GM19239 (cell line): ENCODE measurements at places on chromosomes 4 and X.

DNA sequence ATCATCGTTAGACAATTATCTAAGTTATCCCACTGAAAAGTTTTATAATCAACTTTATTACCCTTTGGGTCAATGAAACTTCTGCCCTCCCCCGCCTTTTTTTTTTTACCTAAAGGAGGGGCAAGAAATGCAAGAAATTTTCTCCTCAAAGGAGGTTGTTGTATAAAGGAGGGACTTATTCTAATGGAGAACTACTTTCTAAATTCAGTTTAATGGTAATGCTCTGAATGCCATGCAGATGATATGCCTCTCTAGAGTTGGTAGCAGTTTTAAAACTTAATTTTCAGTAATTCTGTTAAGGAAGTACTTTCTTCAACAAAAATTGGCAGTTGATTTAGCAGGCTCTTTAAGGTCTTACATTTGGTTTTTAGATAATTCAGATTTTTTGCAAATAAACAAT lies 23.3 kb downstream of the PDLIM5 start:
- no peak for DNase-seq

GRCh38 chrX:24668111-24668510 lies 21.0 kb upstream of the PCYT1B start:
- no peak for DNase-seq

- DNase-seq = no peak
Measured at GRCh38 chrX:13747836-13748235, 13.3 kb downstream of the OFD1 start.

DNA sequence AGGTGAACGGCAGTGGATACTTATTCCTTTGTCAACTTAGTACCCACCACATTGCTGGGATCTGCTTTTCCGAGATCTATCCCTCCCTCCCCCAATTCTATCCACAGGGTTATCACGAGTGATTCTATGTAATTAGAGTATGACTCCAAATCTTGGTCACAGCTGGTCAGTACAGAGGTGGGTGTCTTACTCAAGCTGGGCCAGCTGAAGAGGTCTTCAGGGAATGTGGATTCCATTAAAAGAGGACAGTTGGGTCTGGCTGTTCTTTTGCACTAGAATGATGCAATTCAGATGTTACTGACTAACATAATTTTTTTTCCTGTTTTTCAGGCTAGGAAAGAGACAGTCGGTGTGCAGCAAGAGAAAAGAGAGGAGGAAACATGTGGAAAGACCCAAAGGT lies 92.3 kb downstream of the HS3ST1 start:
- DNase-seq = no peak

DNA sequence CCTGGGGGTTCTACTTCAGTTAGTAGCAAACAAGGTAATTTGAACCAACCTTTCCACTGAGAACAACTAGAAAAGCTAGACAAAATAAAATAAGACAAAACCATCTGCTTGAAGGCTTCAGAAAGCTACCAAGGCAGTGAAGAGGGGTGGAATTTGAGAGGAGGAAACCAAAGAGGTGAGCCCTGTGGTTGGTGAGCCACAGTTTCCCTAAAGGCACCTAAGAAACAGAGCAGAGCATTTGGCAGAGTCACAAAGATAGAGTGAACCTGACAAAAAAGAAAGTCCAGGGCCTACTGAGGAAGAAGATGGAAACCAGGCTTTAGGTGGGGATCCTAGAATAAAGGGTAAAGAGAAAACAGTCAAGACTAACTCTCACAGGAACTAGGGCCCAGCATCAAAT lies 44.3 kb downstream of the CHST7 start:
- no peak for DNase-seq

GRCh38 chrX:21674430-21675186 lies 16.5 kb upstream of the KLHL34 start:
- DNase-seq = no peak

DNA sequence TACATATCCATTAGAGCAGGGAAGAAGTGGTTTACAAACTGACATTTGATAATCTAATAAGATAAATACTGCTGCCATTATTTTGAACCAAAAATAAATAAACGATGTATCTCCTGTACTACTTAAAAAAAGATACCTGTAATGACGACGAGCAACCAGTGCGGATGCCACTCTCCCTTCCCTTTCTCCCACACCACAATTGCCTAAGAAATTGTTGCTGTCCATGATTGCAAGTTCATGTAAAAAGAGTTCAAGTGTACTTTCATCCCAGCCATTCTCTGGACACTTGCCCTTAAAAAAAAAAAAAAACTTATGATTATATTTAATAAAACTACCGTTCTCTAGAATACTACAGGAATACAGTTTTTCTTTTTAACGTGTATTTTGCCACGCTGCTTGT lies 1.4 kb downstream of the SEPSECS start:
- DNase-seq = no peak

DNA sequence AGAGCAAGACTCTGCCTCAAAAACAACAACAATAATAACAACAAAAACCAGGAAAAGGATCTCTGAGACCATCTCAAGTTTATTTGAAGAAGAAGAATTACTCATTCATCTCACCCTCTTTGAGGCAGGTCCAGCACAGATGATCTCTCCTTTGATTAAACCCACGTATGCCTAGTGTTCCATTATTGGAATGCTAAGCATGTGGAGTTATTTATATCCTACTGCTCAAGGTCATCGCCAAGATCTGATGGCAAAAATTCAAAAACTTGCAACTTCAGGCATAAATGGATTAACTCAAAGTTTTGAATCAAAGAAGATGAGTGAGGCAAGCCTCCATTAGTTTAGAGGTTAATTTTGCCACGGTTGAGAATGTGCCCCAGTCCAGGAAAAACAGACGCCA lies 184.2 kb downstream of the DHRSX start:
- DNase-seq = no peak

GRCh38 chrX:45295259-45295986 lies 94.7 kb upstream of the DIPK2B start:
- no peak for DNase-seq

- peak; percentile 96 for DNase-seq
Measured at GRCh38 chr4:1026115-1026514, 14.7 kb downstream of the FGFRL1 start.

DNA sequence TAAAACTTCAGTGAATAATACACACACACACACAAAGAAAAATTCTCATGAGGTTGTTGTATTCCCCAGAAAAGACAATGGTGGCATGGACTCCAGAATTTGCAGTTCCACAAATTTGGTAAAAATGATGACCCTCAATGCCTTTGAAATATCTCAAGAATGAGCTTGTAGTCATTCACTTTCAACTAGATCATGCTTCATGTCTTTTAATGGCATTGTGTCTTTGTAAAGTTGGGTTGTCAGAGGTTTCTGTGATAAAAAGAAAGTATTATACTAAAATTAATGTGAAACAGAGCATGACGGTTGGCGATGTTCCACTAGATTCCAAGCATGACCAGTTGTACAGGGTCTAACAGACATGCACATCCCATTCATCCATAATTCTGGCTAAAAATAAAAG lies 685.0 kb upstream of the FRG1 start:
- no peak for DNase-seq

DNA sequence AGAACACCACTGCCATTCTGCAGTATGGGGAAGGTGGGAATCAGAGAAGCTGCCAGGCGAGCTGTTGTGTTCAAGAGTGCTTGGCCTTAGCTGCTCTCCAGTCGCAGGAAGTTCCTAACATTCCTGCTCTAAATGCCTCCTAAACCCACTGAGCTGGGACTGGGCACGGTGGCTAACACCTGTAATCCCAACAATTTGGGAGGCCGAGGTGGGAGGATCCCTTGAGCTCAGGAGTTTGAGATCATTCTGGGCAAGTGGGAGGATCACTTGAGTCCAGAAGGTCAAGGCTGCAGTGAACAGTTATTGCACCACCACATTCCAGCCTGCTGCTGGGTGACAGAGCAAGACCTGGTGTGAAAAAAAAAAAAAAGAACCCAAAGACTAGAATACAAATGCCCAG lies 690.3 kb upstream of the FAM241A start:
- DNase-seq = no peak

GRCh38 chr4:145770124-145770523 lies 90.2 kb downstream of the C4orf51 start:
- DNase-seq = no peak

- no peak for DNase-seq
Measured at GRCh38 chr4:112316360-112316759, 19.2 kb downstream of the ALPK1 start.

DNA sequence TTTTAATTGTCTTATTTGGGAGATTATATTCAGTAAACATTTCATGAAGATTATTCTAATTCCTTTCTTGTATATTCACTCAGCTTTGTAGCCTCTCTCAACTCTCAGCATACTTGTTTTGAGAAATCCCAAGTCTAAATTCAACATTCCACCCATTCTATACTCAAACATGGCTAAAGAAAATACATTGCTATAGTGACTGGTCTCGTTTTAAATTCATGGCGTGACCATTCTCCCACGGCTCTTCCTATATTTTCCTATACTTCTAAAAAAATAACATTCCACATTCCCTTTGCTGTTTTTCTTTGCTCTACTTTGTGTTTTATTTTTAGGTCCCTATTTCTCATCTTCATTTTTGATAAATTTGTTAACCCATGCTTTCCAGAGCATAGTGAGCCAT lies 49.2 kb upstream of the UGT2A1 start:
- no peak for DNase-seq

DNA sequence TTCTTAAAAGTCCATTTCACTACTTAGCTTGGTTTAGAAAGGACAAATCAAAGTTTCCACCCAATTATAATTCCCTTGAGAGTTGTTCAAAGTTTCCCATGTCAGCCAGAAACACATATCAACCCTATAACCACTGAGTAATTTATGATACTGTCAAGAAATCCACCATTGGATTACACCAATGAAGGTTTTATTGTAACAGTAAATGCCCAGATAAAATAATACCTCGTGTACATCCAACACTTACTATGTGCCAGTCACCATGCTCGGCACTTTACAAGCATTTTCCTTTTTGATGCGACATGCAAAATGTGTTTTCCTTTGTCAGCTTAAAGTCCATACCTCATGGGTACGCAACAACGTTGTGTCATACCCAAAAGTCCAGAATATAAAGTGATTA lies 64.0 kb downstream of the MID1 start:
- DNase-seq = no peak

GRCh38 chrX:116292183-116292582 lies 121.6 kb downstream of the AGTR2 start:
- DNase-seq = no peak

- DNase-seq = no peak
Measured at GRCh38 chr4:45668128-45668527, 455.7 kb downstream of the GABRG1 start.

- DNase-seq = no peak
Measured at GRCh38 chrX:129754056-129755024, 15.6 kb downstream of the XPNPEP2 start.

GRCh38 chrX:38664285-38664684 lies 102.9 kb downstream of the TSPAN7 start:
- DNase-seq = no peak

GRCh38 chr4:16027114-16027513 lies 56.7 kb downstream of the PROM1 start:
- DNase-seq = no peak

- no peak for DNase-seq
Measured at GRCh38 chr4:122244764-122245163, 92.6 kb downstream of the BLTP1 start.

GRCh38 chr4:124459196-124459940 lies 253.2 kb downstream of the ANKRD50 start:
- DNase-seq = no peak

DNA sequence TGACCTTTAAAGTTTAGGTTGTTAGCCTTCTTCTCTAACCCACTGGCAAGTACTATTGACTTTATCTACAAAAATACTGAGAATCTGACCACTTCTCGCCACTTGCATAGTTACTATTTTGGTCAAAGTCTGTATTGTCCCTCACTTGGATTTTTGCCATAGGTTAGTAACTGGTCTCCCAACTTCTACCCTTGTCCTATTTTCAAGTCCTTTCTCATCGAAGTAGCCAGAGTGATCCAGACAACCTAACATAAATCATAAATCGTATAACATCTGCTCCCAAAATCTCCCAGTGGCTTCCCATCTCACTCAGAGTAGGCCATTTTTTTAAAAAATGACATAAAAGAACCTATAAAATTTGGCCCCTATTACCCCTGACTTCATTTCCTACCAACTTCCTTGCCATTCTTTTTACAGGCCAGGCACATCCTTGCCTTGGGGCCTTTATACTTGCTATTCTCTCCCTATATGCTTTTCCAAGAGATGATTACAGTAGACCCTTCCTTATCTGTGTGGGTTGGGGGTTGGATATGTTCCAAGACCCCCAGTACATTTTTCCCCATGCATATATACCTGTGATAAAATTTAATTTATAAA lies 29.0 kb downstream of the WDFY3 start:
- DNase-seq = no peak

GRCh38 chr4:3783693-3784306 lies 17.6 kb downstream of the ADRA2C start:
- no peak for DNase-seq

- DNase-seq = peak; percentile 1
Measured at GRCh38 chrX:86148024-86148511, at the start of gene DACH2. Gene DACH2 (plus strand): TSS chrX:86148451.

DNA sequence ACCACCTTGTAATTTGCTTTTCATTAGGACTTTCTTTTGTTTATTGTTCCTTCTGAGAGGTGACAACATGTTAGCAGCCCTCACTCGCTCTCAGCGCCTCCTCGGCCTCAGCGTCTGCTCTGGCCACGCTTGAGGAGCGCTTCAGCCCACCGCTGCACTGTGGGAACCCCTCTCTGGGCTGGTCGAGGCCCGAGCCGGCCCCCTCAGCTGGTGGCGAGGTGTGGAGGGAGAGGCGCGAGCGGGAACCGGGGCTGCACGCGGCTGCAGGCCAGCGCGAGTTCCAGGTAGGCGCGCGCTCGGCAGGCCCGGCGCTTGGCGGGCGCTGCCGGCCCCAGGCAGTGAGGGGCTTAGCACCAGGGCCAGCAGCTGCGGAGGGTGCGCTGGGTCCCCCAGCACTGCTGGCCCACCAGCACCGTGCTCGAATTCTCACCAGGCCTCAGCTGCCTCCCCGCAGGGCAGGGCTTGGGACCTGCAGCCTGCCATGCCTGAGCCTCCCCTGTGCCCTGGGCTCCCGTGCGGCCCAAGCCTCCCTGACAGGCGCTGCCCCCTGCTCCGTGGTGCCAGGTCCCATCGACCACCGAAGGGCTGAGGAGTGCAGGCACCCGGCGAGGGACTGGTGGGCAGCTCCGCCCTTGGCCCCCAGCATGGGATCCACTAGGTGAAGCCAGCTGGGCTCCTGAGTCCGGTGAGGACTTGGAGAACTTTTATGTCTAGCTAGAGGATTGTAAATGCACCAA lies 9.2 kb upstream of the AP1AR start:
- no peak for DNase-seq

GRCh38 chr4:144611850-144612249 lies 34.1 kb upstream of the HHIP start:
- peak; percentile 17 for DNase-seq

GRCh38 chr4:68951806-68952585 lies 392 bp upstream of the UGT2A3 start:
- DNase-seq = no peak

GRCh38 chr4:60575336-60575735 lies 624.8 kb upstream of the ADGRL3 start:
- DNase-seq = no peak

DNA sequence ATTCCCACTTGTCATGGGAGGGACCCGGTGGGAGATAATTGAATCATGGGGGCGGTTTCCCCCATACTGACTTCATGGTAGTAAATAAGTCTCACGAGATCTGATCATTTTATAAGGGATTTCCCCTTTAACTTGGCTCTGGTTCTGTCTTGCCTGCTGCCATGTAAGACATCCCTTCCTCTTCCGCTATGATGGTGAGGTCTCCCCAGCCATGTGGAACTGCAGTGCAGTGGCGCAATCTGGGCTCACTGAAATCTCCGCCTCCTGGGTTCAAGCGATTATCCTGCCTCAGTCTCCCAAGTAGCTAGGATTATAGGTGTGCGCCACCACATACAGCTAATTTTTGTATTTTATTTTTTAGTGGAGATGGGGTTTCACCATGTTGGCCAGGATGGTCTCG lies 2.9 kb downstream of the HPGDS start:
- no peak for DNase-seq
